Activated naive CD4-positive, alpha-beta T cell treated with anti-CD3 and anti-CD28 coated beads for 36 hours (primary cell): ENCODE measurements at places on chromosomes 1 and 21. TPM values are rescaled to one million over a fixed set of nuclear protein-coding genes. Genes with fewer than 3 reads are reported as not detected.

The CLCC1 gene
- total RNA-seq = 14.3 TPM

The CCDC24 gene
- total RNA-seq = 0.91 TPM

The SLC9A1 gene
- total RNA-seq = 15.4 TPM

The SPTA1 gene
- not detected for total RNA-seq

GRCh38 chr1:26686795-26687194 is 9.0 kb upstream of the ARID1A start:
- H3K27me3 ChIP-seq = no peaks in the 10 kb centered on the region
- H3K36me3 ChIP-seq = no peaks in the 10 kb centered on the region
- H3K4me1 ChIP-seq = peaks cover 11% of the 10 kb centered on the region
- DNase-seq = no peak

- no peak overlapping the region for H3K27ac ChIP-seq
- no peaks in the 10 kb centered on the region for H3K4me1 ChIP-seq
- no peak for DNase-seq
- no peaks in the 10 kb centered on the region for H3K27me3 ChIP-seq
Observed at GRCh38 chr1:94471271-94471670, 53.1 kb downstream of the ABCD3 start.
